ENCODE measurements at places on chromosomes 16 and 17.

GRCh38 chr16:79282806-79283205, 317.7 kb downstream of the MAF start:
- DNase-seq, result no peak

DNA sequence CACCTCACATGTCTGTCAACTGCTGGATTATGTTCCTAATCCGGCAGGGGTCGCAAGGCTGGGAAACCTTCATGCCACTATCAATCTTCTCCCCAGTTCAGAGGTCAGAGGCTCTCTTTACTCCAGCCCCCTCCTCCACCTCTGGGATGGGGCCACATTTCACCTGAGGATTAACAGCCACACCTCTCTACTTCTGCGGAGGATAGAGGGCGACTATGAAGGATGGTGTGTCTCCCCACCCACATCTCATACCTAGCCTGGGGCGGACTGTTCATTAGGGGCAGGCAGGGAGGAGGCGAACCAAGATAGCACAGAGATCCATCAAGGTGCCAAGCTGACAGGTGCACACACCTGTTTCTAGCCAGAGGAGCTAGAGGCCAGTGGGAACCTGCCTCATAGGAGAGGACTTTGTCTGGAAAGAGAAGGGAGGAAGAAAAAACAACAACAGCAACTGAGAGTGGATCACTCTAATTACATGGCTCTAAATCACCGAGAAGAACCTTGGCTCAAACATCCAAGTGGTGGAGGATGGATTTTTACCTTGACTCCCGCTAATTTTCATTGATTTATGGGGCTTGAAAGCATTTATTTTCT, 41.9 kb upstream of the SKAP1 start:
- no peak for DNase-seq

DNA sequence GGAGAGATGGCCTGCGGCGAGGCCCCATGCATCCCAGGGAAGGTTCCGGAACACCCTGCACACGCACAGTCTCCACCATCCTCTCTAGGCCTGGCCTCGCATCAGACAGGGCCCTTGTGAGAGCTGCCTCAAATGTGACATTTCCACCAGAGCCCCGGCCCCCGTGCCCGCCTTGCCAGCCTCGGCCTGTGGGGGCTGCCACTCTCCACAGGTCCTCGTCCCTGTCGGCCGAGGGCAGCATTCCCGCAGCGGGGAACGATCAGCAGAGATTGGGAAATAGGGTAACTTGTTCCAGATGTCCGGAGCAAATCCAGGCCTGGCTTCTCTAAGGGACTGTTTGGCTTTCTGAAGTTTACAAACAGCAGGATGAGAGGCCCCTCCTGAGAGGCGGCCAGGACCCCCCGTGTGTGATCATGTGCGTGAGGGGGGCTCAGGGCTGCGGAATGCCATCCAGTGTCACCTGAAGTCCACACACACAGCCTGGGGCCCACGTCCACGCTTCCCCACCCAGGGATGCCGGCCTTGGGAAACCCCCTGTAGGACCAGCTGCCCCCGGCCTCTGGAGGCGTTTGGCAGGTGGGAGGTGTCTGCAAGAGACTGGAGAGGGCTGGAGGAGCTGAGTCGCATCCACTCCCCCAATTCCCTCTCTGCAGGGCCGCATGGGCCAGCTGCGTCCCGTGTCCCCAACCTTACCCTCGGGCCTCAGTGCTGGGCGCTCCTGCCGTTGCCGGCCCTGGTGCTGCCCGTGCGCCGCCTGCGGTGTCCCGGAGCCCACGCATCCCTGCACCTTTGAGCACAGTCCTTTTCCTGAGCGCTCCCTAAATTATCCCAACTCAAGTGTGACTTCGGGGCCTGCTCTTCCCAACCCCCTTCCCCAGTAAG, 70.4 kb downstream of the ZDHHC7 start:
- no peak for DNase-seq

DNA sequence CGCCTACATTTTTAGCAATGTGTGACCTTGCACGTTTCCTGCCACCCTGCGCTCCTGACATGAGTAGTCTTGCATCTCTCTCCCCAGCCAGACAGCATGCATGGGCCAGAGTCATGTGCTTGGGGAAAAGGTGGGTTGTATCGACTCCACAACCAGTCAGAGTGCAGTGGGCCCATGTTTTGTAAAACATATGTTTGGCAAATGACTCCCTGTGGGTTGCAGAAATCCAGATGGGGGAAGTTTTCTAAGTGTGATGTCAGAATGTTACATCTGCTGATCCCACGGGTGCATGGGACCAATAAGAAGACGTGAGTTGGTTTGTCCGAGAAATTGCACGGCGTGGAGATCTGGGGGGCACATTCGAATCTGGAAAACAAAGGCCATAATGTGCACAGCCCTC, 147.1 kb downstream of the FOXL1 start:
- DNase-seq, result no peak

- no peak for DNase-seq
These were observed 12.8 kb downstream of the ZNF778 start for GRCh38 chr16:89230255-89230654.

DNA sequence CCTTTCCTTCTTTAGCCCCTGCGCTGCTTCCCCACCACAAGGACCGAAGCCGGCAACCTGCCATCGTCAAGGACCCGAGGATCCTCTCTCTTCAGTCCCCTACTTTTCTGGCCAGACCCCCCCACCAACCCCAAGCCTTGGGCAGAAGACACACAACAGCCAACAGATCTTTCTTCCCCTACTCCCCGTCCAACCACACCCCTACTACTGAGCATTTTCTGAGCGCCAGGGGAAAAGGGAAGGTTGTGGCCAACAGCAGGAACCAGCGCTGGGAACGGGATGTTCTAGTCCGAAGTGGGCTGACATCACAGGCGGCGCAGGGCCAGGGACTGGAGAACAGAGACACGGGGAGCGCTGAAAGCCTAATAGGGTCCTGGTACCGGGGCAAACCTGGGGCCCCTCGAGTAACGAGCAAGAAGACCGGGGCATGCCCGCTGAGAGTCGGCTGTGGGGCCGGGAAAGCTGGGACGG, 528 bp downstream of the PER1 start:
- DNase-seq, result no peak

- DNase-seq, result no peak
These were observed 18.8 kb downstream of the TOM1L1 start for GRCh38 chr17:54919425-54919824.

- DNase-seq, result no peak
These were observed 1.6 kb upstream of the DOC2B start for GRCh38 chr17:183021-183420.

- no peak for DNase-seq
These were observed 5.0 kb upstream of the PRSS54 start for GRCh38 chr16:58299757-58300349.

DNA sequence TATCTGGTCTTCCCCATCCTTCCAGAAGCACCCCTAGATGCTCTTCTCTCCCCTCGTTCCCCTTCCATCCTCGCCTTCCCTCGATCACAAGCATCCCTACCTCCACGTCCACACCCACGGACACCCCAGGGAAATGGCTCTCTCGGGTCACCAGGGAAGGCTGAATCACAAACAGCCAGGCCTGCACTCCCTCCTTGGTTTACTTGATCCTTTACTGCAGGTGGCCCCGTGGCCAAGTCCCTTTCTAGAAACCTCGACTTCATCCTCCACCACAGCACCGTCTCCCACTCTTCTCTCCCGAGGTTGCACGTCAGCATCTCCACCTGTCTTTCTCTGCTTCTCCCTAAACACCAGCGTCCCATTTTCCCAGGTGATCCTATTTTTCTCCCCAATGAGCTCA, 6.5 kb upstream of the RBFOX3 start:
- no peak for DNase-seq

- DNase-seq, result no peak
These were observed 22.9 kb downstream of the MMD start for GRCh38 chr17:55398689-55399088.

GRCh38 chr17:77258638-77259037, 117.9 kb downstream of the SEC14L1 start:
- DNase-seq, result no peak

DNA sequence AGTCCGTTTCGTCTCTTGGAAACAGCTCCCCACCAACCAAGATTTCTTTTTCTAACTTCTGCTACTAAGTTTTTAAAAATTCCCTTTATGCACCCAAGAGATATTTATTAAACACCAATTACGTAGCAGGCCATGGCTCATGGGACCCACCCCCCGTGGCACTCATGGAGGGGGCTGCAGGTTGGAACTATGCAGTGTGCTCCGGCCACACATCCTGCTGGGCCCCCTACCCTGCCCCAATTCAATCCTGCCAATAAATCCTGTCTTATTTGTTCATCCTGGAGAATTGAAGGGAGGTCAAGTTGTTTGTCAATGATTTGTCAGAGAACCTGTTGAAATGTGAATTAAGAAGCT, 48.2 kb downstream of the IL21R start:
- no peak for DNase-seq

- DNase-seq, result no peak
These were observed 158.6 kb upstream of the ZNF267 start for GRCh38 chr16:31714903-31715504.

GRCh38 chr16:66552286-66553177, at the start of gene CKLF:
Gene CKLF, plus strand, starts transcription at chr16:66552576. Its CDS starts 140 bp downstream, at chr16:66552716.
- peak; percentile 82 for DNase-seq

GRCh38 chr17:43669971-43670644, 8.4 kb upstream of the MEOX1 start:
- no peak for DNase-seq

DNA sequence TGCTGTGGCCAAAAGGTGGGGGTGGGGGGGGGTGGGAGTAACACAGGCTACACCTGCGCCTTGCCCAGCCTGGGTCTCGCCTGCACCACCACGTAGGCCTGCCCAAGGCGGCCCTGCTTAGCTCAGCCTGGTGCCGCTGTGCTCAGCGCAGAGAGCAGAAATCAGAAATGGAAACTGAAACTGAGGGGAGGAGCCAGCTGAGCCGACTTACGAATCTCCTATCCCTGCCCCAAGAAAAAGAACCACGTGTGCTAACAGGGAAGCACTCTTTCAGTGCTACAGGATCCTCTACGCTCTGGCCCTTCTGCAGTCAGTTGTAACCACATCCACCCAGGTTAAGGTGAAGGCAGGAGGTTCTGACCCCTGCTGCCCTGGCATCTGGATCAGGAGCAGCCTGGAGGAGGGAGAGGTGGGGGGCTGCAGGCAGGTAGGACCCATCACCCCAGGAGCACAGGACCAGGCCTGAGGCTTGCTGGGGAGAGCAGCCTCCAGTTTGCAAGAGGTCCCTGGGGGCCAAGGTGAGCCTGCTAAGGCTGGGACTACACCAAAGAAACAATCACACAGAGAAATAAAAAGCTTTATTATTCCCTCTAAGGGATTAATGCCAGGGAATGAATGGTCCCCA, at the start of gene DHX58:
Gene DHX58, minus strand, starts transcription at position 163 of the 625 bp plus-strand sequence. CDS start 822 bp downstream, outside the sequence.
- peak; percentile 54 for DNase-seq

GRCh38 chr16:69116256-69116875, 10.9 kb downstream of the HAS3 start:
- no peak for DNase-seq

DNA sequence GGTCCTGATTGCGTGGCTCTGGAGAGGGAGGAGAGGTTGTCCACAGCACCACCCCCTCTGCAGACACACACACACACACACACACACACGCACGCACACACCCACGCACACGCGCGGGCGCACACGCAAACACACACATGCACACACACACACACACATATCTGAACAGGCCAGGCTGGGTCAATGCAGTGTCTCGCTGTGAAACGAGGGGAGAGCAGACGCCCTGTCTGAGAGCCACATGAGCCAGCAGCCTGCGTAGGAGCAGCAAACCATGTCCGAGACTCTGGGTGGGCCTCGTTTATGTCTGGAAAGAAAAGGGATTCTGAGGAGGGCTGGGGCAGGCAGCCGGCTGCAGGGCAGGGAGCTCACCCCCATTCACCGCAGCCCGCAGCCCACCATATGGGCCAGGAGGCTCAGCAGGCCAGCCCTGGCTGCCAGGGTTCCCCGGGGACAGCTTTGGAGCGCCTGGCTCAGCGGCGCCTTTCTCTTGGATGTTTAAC, 93.3 kb upstream of the TNRC6C start:
- DNase-seq, result no peak

- no peak for DNase-seq
These were observed 22.0 kb upstream of the CIBAR2 start for GRCh38 chr16:85134076-85134788.

- peak; percentile 59 for DNase-seq
These were observed 11.1 kb downstream of the TSPOAP1 start for GRCh38 chr17:58317421-58318064.

DNA sequence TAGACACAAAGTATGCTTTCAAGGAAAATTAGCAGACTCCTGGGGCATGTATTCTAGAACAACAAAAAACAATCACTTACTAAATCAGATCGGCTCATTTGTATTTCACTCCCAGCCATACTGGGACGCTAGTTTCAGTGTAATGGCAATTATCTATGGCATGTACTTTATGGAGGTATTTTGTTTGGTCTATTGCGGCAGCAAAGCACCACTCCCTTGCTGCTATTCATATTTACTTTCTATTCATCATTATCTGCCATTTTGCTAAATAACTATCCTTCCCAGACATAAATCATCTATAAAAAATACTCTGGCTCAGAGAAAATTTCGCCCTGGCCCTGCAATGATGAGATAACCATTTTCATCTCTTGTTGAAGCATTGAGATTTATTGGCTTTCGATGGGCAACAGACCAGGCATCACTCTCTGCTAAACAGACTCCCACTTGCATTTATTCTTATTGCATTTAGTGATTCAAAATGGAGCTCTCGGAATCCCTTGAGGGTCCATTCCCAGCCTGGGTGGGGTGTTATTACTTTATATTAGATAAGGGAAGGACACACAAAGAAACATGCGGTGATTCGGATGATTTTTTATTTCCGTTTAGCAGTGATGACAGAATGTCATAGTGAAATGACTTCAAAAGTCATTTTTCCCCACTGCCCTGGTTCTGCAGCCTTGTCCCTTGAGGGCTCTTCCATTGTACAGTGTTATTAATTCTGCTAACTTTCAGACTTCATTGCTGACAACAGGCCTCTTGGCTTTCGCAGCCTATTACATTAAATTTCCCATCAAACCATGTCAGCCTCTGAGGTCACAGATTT, 225.8 kb downstream of the IRX3 start:
- DNase-seq, result no peak

- DNase-seq, result no peak
These were observed 235.1 kb downstream of the PRKCA start for GRCh38 chr17:66537502-66537901.

GRCh38 chr16:3587547-3588110, 10.4 kb upstream of the NLRC3 start:
- no peak for DNase-seq

GRCh38 chr16:65984296-65984695, 382.2 kb upstream of the CDH5 start:
- DNase-seq, result no peak

GRCh38 chr16:8712589-8713361, 38.4 kb downstream of the ABAT start:
- no peak for DNase-seq

- no peak for DNase-seq
These were observed 24.3 kb downstream of the SPECC1 start for GRCh38 chr17:20033415-20033814.

DNA sequence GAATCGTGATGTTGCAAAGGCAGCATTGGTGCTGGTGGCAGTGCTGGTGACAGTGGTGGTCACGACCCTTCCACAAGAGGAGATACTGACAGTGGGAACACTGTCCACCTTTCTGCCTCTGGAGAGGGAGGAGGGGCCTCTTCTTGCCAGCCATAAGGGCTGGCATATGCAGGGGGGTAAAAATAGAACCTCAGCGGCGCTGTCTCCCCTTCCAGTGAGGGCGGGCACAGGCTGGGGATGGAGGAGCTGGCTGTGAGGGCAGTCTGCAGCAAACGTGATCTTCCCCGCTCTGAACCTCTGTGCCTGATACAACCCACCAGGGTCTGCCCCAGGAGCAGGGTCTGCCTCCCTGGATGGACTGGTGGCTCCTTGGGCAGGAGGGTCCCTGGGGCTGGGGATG, 3.4 kb downstream of the RAP1GAP2 start:
- DNase-seq, result no peak
